ENCODE measurements at places on chromosomes 13 and 19.

GRCh38 chr19:7897292-7897691 lies 6.4 kb upstream of the MAP2K7 start:
- no peak for DNase-seq

DNA sequence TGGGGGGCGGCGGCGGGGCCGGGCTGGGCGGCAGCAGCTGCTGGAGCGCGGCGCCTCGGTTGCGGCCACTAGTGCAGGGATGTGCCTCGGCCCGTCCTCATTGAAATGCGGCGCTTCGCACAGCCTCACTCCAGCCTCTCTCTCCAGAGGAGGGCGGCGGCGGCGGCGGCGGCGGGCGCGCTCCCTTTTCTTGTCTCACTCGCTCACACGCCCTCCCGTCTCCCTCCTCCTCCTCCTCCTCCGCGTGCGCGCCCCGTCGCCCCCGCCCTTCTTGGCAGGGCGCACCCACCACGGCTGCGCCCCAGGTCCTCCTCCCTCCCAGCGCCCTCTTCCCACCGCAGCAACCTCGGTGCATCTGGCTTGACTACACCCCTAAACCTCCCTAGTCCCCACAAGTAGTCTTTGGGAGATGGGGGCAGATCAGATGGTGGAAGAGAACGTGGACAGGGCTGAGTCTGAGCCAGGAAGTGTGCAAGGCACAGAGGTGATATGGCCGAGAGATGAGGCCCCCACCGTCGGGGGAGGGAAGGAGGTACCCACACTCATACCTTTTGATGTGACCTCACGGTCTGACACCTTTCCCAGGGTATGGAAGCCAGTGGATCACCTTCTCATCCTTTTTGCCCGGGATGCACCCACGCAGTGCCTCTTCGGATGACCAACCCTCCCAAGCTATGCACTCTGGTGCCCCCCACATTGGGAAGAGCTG lies at the start of gene DCLK1:
Gene DCLK1, minus strand, starts transcription at position 161 of the 709 bp plus-strand sequence.
- DNase-seq: peak; percentile 75

GRCh38 chr19:32682317-32682716 lies 6.7 kb downstream of the RGS9BP start:
- DNase-seq: no peak

GRCh38 chr13:22287343-22287920 lies 616.6 kb downstream of the FGF9 start:
- DNase-seq: no peak

DNA sequence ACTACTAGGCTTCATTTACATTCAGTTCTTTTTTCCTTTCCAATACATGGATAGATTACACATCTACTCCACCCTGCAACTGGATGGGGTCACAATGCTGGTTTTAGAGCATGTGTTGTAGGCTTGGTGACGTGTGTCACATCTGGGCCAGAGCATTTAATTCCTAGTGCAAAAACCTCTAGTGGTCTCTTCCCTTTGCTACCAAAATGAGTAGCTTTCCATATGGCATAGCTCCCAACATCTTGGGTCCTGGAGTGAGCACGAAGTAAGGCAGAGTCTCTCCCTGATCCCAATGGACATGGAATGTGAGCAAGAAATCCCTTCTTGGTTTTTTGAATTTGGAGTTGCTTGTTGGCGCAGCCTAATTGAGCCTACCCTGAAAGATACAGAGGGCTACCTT lies 51.7 kb downstream of the TNFSF11 start:
- no peak for DNase-seq

GRCh38 chr13:21458451-21458812 lies 671 bp downstream of the ZDHHC20 start:
- DNase-seq: no peak

GRCh38 chr13:79642596-79642995 lies 161.6 kb downstream of the NDFIP2 start:
- no peak for DNase-seq

- no peak for DNase-seq
These were observed 46.7 kb downstream of the CYP4F22 start for GRCh38 chr19:15555021-15555420.

GRCh38 chr19:38211151-38211591 lies 12.9 kb downstream of the DPF1 start:
- DNase-seq: no peak

GRCh38 chr19:40231544-40232424 lies 5.3 kb upstream of the CCNP start:
- no peak for DNase-seq

DNA sequence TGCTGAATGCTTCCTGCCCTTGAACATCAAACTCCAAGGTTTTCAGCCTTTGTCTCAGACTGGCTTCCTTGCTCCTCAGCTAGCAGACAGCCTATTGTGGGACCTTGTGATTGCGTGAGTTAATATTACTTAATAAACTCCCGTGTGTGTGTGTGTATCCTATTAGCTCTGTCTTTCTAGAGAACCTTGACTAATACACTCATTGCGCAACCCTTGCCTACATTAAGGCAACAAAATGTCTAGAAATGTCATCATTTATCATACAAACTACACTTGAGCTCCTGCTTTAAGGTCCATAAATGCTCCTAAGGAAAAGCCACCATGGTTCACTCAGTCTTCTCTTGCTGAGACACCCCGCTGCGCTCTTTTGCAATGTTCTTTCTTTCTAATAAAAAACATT lies 2861.0 kb downstream of the PCDH9 start:
- DNase-seq: no peak

DNA sequence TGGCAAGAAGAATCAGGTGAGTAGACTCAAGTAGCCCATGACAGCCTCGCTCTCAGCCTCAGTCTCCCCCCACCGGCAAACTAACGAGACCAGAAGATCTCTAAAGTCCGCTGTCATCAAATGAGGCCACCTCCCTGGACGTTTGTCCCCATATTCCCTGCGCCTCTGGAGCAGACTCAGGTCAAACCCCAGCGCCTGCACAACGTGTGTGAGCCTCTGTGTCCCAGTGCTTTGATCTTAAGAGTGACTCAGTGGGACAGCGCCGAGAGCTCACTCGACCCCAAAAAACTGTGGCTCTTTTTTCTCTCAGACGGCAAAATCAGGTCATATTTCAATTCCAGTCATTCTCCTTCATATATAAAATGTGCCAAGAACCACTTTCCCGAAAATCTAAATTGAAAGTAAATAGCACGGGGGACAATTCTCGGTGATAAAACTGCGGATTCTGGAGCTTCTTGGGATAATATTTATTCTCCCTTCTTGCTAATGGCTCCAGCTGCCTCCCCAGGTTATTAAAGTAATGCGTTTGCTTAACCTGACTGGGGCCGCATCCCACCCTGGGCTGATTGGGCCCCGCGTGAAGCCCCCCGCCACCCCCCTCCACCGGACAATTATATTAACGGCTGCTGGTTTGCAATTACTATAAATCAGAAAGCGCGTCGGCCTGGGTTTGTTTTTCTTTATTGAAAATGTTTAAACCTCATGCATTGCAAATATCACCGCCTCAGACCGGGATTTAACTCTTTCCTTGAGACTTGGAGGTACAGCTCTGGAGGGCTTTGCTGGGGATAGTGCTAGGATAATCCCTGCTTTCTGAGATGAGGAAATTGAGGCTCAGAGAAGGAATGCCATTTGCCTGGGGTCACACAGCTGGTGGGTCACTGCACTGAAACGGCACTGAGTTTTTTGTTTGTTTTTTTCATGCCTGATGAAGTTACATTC lies 37.5 kb upstream of the ZNRF4 start:
- DNase-seq: no peak

- DNase-seq: no peak
These were observed 2.8 kb downstream of the THAP8 start for GRCh38 chr19:36051236-36051635.

GRCh38 chr13:51416107-51416506 lies 36.7 kb downstream of the INTS6 start:
- DNase-seq: no peak

DNA sequence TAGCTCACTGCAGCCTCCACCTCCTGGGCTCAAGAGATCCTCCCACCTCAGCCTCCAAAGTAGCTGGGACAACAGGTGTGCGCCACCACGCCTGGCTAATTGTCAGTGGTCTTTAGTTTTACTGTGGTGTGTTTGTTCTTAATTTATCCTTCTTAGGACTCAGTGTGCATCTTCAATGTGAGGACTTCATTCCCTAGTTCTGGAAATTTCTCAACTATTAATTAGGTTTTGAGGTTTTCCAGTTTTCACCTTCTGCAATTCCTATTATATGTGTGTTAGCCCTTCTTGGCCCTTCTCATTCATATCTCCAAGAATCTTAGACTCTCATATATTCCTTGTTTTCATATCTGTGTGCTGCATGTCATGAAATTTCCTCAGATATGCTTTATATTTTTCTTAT lies 32.2 kb upstream of the SLC7A10 start:
- DNase-seq: no peak

- DNase-seq: peak; percentile 99
These were observed at the start of gene UBA52 for GRCh38 chr19:18571564-18572344. TSS of gene UBA52 (plus strand) at chr19:18571857. CDS start at chr19:18573301, 1,444 bp downstream.

GRCh38 chr13:63896321-63896720 lies 2480.7 kb upstream of the PCDH20 start:
- no peak for DNase-seq

- DNase-seq: no peak
These were observed 87.4 kb upstream of the UBL3 start for GRCh38 chr13:29937841-29938240.

GRCh38 chr19:18147396-18147795 lies 5.6 kb upstream of the PIK3R2 start:
- no peak for DNase-seq

DNA sequence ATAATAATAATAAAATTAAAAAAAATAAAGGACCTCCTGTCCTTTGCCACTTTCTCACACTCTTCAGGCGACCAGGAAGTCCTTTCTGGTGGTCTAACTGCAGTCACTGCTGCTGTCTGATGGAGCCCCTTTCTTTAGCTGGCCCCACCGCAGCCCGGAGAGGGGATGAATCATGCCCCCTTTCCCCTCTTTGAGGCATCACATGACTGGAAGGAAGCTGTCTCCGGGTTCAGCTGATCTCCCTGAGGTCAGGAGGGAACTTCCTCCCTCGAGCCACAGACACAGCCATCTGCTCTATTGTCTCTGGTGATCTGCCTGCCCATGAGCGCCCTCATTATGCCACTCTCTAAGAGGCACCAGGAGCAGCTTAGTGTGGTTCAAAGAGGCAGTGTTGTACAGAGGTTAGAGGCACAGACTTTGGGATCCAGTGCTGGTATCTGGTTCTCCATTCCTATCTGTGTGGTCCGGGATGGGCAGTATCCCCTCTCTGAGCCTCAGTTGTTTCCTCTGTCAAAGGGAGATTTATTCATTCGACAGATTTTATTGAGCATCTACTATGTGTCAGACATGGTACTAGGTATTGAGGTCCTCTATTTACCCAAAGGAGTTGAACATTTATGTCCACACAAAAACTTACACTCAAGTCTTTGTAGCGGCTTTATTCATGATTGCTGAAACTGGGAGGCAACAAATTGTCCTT lies 30.0 kb downstream of the VAV1 start:
- DNase-seq: no peak

DNA sequence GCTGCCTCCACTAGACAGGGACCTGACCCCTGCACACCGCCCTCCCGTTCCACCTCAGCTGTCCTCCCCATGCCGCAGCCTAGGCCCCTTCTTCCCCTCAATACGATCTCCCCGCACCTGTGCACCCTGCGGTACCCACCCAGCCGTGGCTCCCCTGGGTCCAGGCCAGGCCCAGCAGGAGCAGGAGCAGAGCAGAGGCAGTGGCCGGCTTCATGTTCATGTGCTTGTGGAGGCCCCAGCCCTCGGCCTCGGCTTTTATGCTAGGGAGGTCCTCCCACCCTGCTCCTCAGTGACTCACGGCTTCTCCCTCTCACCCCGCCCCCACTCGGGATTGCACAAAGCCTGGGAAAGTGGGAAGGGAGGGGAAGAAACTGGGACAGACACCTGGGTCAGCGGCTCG lies 11.4 kb upstream of the KRTDAP start:
- DNase-seq: peak; percentile 89

DNA sequence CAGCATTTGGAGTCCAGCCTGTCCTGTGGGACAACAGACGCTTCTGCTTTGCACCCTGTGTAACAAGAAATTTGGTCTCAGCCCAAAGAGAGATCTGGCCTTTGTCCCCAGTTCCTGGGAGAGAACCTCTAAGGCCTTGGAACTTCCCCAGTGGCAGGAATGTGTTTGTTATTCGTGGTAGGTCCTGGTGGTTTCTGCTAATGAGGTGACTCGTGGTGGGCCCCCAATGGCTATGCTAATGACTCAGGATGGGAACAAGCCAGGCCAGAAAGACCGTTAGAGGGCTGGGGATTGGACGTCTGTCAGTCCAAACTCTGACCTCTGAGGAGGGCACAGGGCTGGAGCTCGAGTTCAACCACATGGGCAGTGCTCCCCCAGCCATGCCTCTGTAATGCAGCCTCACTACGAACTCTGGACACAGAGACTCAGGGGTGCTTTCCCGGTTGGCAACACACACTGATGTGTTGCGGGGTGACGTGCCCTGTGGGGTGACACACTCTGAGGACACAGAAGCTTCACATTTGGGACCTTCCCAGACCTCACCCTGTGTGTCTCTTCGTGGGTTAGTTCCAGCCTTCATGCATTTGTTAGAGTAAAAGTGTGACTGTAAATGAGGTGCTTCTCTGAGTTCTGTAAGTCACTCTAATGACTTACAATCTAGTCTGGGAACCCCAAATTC lies 38.9 kb downstream of the TEX29 start:
- no peak for DNase-seq

All from posterior cingulate gyrus (tissue), 11 donors.